Neural cell (in vitro differentiated cells): ENCODE measurements at places on chromosomes 12 and 14. TPM values are rescaled to one million over a fixed set of nuclear protein-coding genes. Genes with fewer than 3 reads are reported as not detected.

TTC8 gene
- 27.9 and 28.1 TPM in 2 replicates for polyA plus RNA-seq

DENR gene
- polyA plus RNA-seq = 71.2 and 85.1 TPM in 2 replicates

CCDC198 gene
- polyA plus RNA-seq = not detected in 2 replicates

ACOT2 gene
- 0.66 and 1.7 TPM in 2 replicates for polyA plus RNA-seq

MGP gene
- 0.90 TPM in 1 of 2 replicates, not detected in the other for polyA plus RNA-seq

NRDE2 gene
- 9.5 and 9.7 TPM in 2 replicates for polyA plus RNA-seq

AP5M1 gene
- 40.0 and 44.8 TPM in 2 replicates for polyA plus RNA-seq

SPTB gene
- 1.9 and 2.8 TPM in 2 replicates for polyA plus RNA-seq

ACVRL1 gene
- not detected in 2 replicates for polyA plus RNA-seq

CFAP251 gene
- polyA plus RNA-seq = 1.6 and 4.0 TPM in 2 replicates

PRICKLE1 gene
- 20.0 and 20.6 TPM in 2 replicates for polyA plus RNA-seq

IRAK3 gene
- polyA plus RNA-seq = 0.31 and 0.70 TPM in 2 replicates

KCNH5 gene
- 0.68 and 0.95 TPM in 2 replicates for polyA plus RNA-seq

CISTR gene
- polyA plus RNA-seq = not detected in 2 replicates

C12orf75 gene
- polyA plus RNA-seq = 25.2 and 27.1 TPM in 2 replicates

CCDC196 gene
- polyA plus RNA-seq = not detected in 2 replicates

MYL6 gene
- polyA plus RNA-seq = 2,918 and 3,234 TPM in 2 replicates

FAM222A gene
- 6.4 and 8.5 TPM in 2 replicates for polyA plus RNA-seq

NID2 gene
- polyA plus RNA-seq = 0.48 and 1.1 TPM in 2 replicates

C12orf57 gene
- 477 and 500 TPM in 2 replicates for polyA plus RNA-seq
